Ammon's horn (tissue), 1 donor: ENCODE measurements at places on chromosomes 4 and X.

GRCh38 chr4:54400802-54401201 lies 171.7 kb downstream of the PDGFRA start:
- DNase-seq = peak; percentile 79

DNA sequence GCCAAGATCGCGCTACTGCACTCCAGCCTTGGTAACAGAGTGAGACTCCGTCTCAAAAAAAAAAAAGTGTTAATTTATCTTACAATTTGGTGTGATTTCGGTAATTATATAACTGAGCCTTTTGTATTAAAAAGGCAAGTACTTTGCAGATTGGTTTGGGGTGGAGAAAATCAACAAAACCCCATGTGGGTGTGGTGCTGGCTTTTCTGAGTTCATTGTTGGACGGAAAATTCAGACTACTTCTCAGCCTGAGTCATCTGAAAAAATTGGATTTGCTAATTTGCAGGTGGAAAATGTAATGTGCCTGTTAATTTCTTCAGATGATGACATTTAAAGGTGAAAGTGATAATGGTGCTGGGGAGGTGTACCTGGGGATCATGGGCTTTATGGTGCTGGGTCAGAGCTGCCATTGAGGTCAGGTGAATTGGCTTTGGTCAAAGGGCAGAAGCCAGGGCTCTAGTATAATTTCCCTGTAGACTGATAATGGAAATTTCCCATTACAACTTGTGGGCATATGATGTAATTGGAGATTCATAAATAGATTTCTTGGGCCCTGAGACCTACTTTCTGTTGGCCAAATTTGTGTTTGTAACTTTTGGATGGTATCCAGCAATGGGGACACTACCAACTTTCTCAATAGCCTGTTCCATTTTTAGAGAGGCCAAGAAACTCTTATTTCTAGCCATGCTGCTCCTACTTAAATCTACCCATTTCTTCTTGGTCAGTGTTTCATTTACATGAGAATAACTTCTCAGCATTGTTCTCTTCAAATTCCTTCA lies 74.3 kb upstream of the TEX13D start:
- no peak for DNase-seq

DNA sequence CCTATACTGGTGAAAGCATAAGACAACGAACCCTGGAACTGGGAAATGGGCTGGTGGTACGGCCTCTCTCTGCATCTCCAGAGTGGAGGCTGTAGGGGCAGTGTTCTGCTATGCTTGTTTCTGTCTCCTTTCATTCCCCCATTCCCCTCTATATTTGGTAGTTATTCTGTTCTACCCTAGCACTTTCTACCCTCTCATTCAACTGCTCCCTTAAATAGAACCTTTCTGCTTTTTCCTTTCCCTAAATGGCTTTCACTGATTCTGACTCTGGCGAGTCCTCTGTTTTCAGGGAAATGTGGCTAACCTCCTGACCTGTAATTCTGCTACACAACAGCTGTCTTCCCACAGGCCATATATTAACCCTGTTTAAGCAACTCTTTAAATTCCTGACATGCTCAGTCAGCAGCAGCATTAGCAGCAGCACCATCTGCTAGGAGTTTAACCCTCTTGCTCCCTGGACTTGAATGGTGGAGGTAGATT lies 94.2 kb downstream of the CXCL13 start:
- DNase-seq = no peak

DNA sequence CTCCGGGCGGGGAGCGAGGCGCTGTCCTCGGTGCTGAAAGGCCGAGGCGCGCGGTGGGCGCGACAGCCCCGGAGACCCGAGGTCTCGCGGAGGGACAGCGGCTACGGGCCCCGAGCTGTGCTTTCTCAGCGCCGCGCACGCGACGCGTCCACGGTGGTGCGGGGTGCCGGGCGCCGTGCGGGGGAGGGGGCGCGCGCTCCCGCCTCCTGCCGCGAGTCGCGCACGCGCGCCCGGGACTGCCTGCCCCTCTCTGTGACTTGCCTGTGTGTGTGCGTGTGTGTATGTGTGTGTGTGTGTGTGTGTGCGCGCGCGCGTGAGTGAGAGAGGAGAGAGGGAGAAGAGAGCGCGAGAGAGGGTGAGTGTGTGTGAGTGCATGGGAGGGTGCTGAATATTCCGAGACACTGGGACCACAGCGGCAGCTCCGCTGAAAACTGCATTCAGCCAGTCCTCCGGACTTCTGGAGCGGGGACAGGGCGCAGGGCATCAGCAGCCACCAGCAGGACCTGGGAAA lies at the start of gene GRIA2:
GRIA2 (plus strand) TSS at position 358 of the 511 bp plus-strand sequence. CDS start 315 bp downstream, outside the sequence.
- DNase-seq = peak; percentile 89

GRCh38 chrX:46838486-46838870 lies 1.6 kb downstream of the RP2 start:
- no peak for DNase-seq

GRCh38 chrX:140141444-140142029 lies 176.2 kb upstream of the CXorf66 start:
- peak; percentile 12 for DNase-seq

- DNase-seq = peak; percentile 31
These were observed at the start of gene WAS for GRCh38 chrX:48683411-48683982. Gene WAS (plus strand): TSS chrX:48683799. CDS start chrX:48683854, 55 bp downstream.

- no peak for DNase-seq
These were observed 84.9 kb downstream of the BCOR start for GRCh38 chrX:40012868-40013265.

- DNase-seq = no peak
These were observed 9.1 kb downstream of the NSD2 start for GRCh38 chr4:1880332-1880731.

DNA sequence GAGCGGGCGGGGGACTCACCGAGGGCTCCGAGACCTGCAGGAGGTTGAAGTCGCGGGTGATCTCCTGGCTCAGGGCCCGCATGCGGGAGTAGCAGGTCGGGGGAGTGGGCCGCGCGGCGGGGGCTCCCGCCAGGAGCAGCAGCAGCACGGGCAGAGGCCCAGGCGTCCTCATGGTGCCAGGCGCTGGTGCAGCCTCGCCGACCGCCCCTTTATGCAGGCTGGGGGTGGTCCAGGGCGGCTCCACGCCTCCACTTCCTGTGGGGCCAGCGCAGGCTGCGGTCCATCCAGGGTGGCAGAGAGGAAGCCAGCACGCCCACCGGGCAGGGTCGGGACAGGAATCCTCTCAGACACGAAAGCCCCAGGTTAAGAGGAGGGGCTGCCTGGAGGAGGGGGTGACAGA lies at the start of gene CYTL1:
CYTL1 (minus strand) TSS at position 185 of the 400 bp plus-strand sequence; CDS start at position 172, 13 bp downstream.
- peak; percentile 14 for DNase-seq

DNA sequence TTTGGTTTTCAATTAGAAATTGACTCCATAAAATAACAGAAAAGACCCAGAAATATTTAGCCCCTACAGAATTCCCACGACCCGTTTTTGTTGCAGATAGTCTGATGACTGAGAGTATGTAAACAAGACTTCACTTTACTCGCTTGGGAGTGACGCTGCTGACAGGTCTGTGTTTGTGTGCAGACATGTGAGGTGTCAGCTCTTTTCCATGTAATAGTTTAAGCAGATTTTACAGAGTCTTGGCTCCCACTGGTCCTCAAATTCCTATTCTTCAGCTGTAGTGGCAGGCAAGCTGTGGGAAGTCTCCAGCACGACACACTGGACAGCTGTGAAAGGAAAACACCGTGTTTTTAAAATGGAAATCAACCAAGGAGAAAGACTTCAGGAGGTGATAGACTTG lies 455.7 kb downstream of the GABRG1 start:
- DNase-seq = no peak

DNA sequence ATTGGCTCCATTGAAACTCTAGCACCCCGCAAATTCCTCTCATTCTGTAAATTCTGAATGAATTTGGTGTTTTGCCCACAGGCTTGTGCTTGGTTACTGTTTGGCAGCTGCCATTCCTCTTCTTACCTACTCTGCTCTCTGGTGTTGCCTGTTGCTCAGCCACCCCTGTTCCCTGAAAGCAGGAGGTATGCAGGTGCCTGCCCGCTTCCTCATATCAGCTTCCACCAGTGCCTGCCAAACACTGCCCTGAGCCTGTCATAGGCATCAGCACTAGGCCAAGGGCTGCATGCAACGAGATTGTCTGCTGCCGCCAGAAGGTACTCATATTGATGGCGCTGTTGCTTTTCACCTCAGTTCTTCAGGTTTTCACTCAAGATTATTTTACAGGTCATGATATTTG lies 978.1 kb downstream of the C4orf33 start:
- no peak for DNase-seq

- DNase-seq = no peak
These were observed 1833.0 kb upstream of the PCDH10 start for GRCh38 chr4:131316086-131316485.

DNA sequence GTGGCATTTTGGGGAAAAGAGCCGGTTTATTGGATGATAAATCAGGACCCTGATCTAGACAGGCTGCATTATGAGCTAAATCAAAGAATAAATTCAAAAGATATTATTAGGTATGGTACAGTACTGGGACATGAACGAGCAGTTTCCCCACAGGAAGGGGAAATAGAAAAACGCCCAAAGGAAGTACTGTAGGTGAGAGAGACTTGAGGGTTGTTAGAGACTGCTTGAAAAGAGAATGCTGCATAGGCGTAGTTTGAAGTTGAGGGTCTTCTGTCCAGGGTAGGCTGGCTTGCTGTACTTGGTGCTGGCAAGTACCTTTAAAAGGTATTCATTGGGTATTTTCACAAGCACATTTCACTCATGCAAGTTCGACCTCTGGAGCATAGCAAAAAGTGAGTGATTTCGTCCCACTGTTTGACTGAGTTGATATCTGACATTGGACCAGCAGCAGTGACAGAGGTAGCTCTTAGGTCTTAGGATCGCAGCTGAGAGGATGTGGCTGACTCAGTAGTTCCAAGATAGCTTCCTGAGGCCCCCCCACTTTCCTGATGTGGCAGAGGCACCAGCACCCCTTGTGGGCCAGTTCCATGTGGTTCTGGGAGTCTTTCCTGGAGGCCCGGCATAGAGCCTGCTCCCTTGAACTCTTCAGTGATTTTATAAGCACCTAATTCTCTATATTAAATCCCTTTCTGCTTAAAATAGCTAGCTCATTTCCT lies 64.3 kb downstream of the TMEM131L start:
- DNase-seq = no peak

DNA sequence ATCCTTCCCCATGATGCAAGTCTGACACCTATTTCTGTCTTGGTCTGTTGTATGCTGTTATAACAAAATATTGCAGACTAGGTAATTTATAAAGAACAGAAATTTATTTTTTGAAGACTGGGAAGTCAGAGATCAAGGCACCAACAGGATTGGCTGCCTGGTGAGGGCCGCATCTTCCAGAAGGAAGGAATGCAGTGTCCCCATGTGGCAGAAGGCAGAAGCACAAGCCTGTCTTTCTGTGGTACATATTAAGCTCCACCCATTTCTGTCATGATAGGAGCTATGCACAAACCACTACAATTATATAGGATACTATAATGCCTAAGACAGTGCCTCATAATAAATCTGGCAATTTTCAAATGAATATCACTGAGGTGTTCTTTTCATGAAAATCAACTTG lies 502.3 kb upstream of the DIAPH2 start:
- DNase-seq = no peak

- DNase-seq = no peak
These were observed 27.1 kb downstream of the CENPE start for GRCh38 chr4:103171006-103171405.

GRCh38 chrX:134764202-134764785 lies 106.0 kb upstream of the PLAC1 start:
- DNase-seq = no peak

DNA sequence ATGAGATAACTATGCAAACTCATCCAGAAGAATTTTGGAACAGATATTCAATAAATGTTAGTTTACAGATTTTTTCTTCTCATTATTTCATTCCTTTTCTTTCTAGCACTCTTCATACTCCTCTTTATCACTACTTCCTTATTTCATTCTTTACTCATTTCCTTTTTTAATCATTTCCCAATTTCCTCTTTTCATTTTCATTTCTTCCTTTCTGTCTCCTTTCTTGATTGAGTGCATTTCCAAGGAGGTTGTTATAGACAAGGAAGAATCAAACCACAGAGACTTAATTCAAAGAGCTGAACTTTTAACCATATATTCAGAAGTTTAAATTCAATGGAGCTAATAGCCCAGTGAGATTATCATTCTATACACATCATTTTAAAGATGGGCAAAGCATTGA lies 600.7 kb downstream of the ARAP2 start:
- no peak for DNase-seq

DNA sequence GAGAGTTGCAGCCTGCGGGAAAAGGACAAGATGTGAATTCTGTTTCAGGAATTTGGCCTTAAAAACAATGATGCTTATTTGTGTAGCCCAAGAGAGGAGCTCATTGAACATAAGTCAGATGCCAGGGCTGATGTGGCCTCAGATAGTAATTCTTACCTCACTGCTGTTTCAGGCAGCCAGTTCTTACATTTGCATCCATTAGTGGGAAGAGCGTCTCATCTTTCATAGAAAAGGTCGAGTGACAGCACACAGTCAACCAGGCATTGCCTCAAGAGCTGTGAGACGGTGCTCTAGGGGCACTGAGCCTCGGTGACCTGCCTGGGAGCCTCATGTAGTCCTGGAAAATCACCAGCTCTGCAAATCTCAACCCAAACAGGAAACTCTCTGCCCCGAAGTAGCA lies 174.9 kb upstream of the FRG1 start:
- DNase-seq = no peak

DNA sequence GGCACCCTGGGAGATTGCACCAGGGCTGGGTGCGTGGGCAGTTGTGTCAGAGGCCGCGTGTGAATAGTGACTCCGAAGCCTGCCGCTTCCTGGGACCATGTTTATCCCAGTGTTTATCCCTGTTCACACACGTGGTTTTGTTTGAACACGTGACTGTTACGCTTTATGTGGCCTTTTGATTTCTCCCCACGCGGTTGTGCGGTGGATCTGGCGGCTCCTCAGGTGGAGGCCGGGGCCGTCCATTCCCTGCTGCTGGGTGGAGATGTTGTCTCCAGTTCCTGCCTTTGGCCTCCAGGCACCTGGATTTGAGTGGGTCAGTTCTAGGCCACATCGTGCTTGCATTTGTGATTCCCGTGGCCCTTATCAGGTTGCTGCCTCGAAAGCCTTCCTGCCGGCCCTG lies 35.1 kb downstream of the NELFA start:
- no peak for DNase-seq

GRCh38 chrX:18179446-18179845 lies 41.2 kb downstream of the BEND2 start:
- DNase-seq = no peak

DNA sequence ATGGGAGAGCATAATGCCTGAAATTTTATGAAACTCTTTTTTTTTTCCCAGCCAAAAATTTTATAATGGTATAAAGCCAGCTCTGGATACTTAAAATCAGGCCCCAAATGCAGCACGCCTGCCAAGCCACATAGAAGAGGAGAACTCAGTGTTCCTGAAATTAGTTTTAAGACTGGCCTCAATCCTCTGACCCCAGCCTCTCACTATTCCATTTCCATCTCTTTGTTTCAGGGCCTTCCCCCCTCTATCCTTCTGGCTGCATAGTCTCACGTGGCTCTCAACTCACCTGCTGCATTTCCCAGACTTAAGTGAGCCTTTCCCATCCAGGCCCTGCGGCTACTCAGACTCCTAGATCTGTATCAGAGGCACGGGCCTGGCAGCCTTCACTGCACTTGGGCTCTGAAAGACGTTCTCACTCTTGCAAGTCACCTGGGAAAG lies 5.2 kb upstream of the CBR4 start:
- DNase-seq = no peak

GRCh38 chr4:182427554-182427953 lies 184.4 kb downstream of the TENM3 start:
- no peak for DNase-seq

- no peak for DNase-seq
These were observed 192.4 kb upstream of the AR start for GRCh38 chrX:67351411-67351810.
